Stomach (tissue), 19 donors: ENCODE measurements at places on chromosomes 4 and X. TPM values are rescaled to one million over a fixed set of nuclear protein-coding genes. Genes with fewer than 3 reads are reported as not detected.

ASB12 gene
- not detected for total RNA-seq

DNA sequence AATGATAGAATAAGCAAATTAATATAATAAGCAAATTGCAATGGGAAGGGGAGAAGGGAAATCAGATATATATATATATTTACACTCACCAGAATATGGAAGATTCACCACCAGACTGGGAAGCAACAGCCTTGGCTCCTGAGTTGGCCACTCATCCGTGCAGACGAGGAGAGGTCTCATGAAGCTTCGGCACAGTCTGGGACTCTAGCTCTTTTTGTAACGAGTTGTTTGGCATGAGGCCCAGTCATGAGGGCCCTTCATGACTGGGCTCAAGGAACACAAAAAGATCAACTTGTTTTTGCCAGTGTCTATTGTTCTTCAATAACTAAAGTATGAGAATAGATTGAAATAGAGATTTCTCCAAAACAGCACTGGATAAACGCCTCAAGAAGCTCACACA, 176.4 kb downstream of the ADGRA3 start:
- no peak for DNase-seq

GRCh38 chr4:131251321-131251720, 1897.8 kb upstream of the PCDH10 start:
- DNase-seq: no peak

DNA sequence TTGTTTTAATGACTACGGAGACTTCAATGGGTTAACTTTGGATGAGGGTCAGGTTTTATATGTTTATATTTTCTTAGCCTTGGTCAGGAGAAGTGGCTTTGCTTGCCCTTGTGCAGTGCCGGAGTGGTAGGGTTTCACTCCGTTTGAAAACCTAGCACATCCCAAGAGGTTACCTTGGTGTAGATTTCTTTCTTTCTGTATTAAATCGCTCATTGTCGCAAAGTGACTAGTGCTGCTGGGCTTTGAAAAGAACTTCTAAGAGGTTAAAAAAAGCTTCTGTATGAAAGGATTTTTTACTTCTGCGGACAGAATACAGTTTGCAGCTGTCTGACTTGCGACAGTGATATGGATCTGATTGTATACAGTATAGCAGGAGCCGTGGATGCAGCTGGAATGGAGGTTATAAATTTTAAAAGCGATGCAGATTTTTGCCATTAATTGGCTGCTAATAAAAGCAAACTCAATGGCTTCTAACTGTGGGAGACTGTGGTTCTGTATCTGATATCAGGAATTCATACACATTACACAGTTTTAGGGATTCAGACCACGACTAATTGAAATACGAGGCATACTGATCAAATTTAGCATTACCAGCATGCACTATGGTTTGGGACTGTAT, 340.9 kb upstream of the PITX2 start:
- DNase-seq: no peak

DNA sequence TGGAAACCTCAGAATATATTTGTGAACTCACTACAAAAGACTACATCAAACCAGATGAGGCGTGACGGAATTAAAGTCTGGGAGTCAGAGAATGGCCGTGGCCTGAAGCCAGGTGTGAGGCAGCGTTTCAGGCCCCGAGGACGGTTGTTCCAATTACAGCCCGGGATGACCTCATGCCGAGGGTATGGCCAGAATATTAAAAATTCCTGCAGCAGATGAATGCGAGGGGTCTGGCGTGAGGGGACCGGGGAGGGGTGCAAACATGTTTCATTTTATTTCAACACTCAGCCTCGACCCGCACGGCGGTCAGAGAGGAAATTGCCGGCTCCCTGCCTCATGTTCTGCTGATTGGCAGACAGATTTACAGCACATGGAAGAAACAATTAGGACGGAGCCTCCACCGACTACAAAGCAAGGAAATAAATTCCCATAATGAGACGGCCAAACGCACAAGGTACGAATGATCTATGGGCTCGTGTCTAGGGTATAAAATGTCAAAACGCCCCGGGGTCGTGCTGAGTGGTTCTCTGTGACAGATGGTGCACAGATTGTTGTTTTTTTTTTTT, 289.7 kb downstream of the SHOX start:
- DNase-seq: no peak

- DNase-seq: no peak
Observed at GRCh38 chrX:2228536-2228935, 272.2 kb downstream of the DHRSX start.

DNA sequence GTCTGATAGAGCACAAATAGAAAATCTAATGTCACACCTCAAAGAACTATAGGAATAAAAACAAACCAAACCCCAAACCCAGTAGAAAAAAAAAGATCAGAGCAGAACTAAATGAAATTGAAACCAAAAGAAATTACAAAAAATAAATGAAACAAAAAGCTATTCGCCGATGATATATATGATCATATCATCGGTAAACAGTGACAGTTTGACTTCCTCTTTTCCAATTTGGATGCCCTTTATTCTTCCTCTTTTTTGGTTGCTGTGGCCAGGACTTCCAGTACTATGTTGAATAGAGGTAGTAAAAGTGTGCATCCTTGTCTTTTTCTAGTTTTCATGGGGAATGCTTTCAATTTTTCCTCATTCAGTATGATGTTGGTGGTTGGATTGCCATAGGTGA, 215.3 kb upstream of the AR start:
- DNase-seq: no peak

DNA sequence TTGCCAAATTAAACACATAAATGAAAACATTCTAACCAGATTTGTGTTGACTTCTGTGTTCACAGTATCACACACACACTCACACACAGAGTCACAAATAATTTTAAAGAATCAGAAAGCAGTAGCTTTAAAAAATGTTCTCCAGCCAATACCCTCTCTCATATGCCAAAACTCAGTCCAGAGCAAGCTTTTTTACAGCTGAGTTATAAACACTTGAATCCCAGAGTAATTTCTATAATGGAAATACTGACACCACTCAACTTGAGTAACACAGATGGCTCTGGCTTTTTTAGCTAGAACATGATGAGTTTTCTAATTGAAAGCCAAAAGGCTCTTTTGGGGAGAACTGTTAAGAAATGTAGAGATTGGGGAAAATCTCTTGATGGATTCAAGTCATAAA, 100.8 kb downstream of the DOCK11 start:
- no peak for DNase-seq

CFI gene
- total RNA-seq: 12.8 TPM

TMPRSS11D gene
- not detected for total RNA-seq

DNA sequence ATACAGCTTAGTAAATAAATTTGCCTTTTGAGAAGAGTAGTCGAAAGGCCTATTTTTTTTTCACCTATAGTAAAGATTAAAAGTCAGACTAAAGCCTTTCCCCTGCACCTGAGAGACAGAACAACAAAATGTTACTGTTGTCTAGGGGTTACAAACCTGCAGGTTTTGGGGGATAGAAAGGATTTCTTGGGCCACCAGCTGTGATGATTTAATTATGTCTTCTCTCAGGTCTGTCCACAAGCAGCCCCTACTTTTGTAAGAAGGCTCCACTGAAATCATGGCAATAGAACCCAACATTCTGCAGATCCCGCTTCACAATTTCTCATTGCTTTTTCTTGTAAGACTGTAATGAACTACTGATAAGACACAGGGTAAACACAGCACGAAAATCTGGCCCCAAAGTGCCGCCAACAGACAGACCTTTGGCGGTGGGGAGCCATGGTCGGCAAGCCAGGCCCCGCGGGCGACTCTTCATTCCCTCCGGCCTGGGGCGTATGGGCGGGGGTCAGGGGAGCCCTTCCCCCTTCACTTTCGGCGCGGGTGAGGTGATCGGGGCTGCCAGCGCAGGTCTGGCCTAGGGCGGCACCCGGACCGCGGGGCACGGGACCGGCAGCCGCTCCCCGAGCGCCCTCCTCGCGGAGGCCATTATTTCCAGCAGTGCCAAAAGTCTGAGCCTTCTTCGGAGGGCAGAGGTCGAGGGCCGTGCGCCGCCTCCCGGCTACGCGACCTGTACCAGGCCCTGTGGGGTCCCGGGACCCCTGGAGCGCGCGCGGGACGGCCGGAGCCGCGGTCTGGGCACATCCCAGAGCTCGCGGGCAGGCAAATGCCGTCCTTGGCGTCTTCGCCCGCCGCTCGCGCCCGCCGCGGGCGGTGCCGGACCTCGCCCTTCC, 812 bp upstream of the KDM6A start:
- peak; percentile 61 for DNase-seq

GRCh38 chr4:42148425-42148824, 4.0 kb downstream of the BEND4 start:
- DNase-seq: no peak

GRCh38 chr4:158238575-158238974, 28.3 kb downstream of the TMEM144 start:
- no peak for DNase-seq

DNA sequence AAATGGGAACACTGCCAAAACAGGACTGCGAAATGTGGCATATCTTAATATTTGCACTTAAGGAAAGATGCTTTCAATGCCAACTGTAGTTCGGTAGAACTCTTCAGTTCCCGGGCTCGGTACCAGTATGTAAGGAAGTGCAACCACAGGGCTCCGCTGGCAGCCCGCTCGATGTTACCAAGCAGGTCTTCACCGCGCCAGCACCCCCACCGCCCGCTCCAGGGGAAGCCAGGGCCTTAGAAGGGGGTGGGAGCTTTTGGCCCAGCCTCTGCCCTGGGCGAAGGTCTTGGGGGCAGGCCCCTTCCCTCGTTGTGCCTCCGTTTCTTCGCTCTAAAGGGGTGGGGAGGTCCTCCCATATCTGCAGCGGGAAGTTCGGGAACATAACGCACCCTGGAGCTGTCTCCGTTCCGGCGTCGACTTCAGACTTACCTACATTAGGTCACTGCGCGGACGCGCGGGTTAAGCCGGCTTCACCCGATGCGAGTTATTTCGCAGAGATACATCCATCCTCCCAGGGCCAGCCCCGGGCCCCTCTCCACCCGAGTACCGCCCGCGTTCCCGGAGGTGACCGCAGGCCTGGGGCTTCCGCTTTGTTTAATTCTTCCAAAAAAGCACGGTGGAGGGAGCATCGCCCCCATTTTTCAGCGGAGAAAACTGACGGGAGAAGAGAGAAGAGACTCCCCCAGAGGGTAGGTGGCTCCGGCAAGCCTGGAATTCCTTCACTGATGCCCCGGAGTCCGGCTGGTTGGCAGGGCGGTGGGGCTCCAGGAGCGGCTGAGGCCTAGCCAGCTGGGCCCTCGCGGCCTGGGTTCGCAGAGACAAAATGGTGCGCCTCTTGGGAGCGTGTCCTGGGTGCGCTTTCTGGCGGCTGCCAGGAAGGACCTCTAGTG, 1.0 kb upstream of the HMX1 start:
- no peak for DNase-seq

DNA sequence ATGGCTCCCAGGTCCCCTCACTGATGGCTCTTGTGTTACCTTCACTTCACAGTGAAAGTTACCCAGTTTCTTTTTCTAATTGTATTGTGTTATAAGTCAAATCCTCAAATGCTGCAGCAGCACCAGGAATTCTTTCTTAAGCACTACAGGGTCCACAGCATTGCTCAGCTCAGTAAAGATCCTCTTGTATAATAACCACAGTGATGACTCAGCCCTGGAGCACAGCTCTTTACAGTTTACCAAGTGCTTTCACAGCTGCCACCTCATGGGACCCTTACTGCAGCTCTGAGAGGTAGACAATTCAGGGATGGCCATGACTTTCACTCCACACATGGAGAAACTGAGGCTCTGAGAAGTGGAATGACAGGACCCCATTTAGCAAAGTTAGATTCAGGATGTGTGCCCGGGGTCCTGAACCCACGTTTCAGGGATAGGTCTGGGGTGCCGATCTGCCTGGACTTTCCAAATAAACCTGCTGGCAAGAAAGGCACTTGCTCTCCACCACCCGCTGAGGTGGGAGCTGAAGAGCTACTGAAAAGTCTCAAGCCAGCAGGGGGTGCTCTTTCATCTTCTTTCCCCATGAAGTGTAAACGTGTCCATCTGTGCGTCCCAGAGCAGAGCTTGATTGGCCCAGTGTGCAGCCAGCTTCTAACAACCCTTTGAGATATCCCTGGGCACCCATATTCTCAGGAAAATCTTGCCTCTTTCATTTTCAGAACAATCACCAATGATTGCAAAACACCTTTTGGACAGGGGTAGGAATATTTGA, 35.7 kb upstream of the GABRQ start:
- no peak for DNase-seq

IL1RAPL1 gene
- total RNA-seq: 0.29 TPM

PSAPL1 gene
- 14.8 TPM for total RNA-seq

SPATA4 gene
- total RNA-seq: not detected

DNA sequence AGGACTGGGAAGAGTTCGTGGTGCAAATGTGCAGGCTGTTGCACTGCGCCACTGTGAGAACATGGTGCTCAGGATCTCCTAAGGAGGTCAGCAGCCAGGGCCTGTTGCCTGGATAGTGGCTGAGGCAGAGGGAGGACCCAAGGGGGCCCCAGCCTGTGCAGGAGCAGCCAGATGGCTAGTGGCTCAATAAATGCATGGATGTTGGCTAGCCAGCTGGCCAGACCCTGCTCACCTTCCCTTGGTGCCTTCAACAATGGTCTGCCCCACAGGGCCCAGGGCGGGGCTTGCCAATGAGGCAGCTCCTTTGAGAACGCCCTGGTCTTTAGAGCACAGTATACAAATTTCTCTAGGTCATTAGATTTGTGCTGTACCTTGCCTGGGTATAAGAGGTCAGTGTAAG, 67.4 kb downstream of the TNIP2 start:
- DNase-seq: no peak

RAB33A gene
- total RNA-seq: not detected

DNA sequence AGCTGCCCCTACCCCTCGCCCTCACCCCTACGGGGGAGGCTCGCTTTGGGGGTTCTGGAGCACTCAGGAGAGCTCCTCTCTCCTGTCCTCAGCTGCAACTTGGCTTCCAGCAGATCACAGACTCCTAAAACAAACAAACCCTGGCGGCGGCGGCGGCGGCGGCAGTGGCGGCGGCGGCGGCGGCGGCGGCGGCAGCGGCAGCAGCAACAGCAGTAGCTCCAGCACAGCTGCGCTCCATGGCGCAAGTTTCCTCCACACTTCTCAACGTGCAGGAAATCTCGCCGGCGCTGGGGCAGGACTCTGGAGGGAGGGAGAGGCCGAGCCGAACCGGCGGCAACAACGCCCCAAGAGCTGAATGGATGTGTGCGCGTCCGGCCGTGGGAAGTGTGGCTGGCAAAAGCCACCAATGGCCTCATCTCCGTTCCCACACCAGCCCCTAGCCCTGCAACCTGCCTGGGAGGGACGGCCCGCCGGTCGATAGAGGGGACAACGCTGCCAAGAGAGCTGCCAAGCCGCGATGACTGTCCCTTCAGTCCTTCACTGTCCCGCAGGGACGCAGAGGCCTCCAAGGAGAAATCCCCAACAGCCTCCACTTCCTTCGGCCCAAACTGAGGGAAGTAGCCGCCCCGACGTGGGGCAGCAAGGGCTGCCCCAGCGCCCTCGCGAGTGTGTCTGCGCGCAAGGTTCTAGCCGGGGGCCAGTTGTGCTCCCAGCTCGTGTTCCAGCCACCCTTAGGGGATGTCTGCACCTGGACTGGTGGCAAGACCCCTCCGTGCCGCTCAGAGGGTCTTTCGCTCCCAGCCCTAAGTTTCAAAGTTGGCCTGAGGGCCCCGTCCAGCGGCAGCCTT, 775 bp downstream of the SHROOM4 start:
- DNase-seq: peak; percentile 67

GLUD2 gene
- total RNA-seq: 1.2 TPM

TEX13D gene
- total RNA-seq: 1.2 TPM

UNC5C gene
- total RNA-seq: 3.2 TPM

RHOXF2 gene
- not detected for total RNA-seq

- DNase-seq: no peak
Observed at GRCh38 chr4:71609651-71610050, 174.2 kb downstream of the GC start.

- no peak for DNase-seq
Observed at GRCh38 chrX:40343319-40343718, 237.5 kb upstream of the ATP6AP2 start.
